ENCODE measurements at places on chromosomes 1 and 21.

GRCh38 chr1:22163564-22163963 lies 20.7 kb upstream of the WNT4 start:
- no peak for DNase-seq

DNA sequence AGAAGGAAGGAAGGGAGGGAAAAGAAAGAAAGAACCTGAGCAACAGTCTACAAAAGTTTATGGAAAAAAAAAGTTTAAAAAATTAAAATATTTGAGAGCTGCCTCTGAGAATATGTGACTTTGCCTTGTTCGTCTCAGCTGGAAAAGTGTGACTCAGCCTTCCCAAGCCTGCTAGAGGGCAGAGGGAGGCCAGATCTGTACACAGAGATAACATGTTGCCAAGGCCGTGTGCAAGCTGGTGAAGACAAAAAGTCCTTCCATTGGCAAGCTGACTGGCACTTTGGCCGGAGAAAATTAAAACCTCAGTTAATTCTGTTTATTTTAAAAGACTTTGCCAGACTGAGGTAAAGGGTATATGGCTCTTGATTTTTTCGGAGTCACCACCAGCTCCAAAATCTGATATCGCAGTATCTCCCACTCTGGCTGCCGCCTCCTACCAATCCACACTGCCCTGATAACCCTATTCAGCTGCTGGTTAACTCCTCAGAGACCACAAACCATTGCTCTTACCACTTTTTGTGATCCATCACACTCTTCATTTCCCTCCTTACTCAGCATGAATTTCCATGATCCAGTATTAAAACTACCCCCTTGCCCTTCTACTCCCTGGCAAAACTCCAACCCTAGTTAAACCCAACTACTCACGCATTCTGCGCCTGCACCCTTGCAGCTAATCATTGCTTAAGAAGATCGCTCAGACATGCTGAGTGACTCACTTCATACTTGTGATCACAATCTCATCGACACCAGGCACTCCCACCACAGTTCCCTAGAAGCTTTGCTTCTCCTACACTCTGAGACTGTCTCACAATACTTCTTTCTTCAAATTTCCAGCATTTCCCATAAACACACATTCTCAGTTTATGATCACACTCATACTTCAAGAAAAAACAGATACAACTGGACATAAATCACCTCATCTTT lies 5.7 kb upstream of the PPP1R15B start:
- DNase-seq, result peak; percentile 99

DNA sequence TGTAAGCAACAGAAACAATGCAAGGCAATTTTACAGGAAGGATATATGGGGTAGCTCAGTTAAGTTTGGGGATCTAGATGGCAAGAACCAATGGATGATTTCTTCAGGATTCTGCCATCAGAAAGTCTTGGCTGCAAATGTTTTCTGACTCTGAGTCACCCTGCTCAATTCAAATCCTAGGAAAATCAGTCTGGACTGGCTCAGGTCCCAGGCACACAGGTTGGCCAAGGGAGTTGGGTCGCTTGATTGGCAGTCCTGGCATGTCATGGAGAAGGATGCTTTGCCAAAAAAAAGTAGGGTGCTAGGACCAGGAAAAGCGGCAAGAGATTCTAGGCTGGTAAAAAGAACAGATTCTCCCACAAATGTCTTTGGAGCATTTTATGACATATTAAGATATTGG lies 28.9 kb upstream of the S1PR1 start:
- DNase-seq, result no peak

DNA sequence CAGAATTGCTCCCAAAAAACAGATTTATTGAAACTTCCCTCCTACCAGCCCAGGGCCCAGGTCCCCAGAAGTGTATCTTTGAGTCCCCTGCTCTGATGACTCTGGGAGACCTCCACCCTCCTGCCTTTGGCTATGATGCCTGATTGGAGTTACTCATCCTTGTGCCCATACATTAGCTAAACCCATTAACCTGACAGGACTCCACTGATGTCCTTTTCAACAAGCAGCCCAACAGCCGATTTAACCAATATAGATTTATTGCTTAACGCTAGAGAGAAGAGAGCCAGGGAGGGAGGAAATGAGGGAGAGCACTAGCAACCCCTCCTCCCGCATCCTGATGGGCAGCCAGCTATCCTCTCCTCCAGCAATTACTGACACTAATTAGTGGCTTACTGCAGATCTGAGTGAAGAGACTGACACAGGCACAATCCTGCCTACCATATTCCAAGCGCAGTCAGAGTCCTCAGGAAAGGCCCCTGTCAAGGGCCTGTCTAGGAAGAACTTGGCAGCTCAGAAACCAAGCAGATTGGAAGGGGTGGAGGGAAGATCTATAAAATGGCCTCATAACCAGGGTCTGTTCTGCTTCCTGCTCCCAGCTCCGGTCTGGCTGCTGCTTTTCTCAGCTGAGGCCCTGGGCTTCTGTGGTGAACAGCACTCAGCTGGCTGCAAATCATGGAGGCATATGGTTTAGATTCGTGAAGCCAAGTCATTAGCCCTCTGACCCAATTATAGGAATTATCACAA lies 484.5 kb upstream of the DAB1 start:
- peak; percentile 13 for DNase-seq

GRCh38 chr1:36542962-36543515 lies 60.3 kb upstream of the CSF3R start:
- no peak for DNase-seq

GRCh38 chr1:17887661-17888371 lies 132.7 kb downstream of the ACTL8 start:
- DNase-seq, result no peak

DNA sequence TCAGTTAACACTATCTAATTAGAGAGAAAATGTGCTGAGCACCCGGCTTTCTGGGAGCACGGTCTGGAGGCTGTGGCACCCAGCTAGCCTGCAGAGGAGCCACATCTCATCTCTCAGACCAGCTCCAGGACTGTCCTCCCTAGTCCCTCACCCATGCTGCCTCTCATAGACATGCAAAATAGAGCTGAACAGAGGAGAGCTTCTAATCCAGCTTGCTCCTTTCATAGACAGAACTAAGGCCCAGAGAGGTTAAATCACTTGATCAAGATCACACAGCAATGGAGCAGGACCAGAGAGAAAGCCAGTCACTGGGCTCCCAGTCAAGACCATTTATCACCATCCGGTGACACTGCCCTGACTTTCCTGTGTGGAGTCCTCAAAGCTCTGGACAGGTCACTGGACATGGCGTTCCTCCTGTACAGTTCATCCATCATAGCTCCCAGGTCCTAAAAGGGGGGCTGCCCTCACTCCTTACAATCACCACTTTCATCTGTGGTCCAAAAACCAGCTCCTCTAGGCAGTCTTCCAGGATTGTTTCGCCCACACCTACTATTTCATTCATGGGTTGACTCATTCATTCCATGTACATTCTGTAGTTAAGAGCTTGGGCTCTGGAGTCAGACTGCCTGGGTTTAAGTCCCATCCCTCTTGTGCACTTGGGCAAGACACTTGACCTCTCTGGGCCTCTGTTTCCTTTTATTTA lies 8.8 kb upstream of the CAMK2N1 start:
- DNase-seq, result peak; percentile 81

Data from fibroblast of skin of right quadriceps (primary cell).